ENCODE measurements at places on chromosomes 13 and 19.

GRCh38 chr13:92717857-92718256, 508.8 kb upstream of the GPC6 start:
- no peak for DNase-seq

DNA sequence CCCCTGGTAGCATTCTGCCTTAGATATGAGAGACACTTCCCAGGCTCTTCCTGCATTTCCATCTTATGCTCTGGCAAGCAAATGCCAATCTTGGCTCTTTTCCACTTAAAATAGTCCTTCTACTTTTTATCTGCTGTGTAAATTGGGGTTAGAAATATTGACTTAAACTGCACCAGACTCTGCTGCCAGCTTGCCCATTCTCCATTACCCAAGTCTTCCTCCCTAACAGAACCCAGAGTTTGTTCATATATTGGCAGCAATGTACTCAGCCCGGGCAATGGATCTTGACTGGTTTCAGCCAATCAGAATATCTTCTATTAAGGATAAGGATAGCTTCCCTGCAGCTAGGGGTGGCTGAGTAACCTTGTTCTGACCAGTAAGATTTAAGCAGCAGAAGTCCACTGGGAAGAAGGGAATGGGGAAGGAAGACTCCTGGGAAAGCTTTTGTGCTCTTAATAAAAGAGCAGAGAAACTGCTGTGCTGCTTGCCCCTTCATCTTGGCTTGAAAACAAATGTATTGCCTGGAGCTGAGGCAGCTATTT, 177.1 kb downstream of the KCNRG start:
- no peak for DNase-seq

- DNase-seq, result no peak
Observed at GRCh38 chr19:14237014-14237941, 31.3 kb upstream of the ADGRL1 start.

- no peak for DNase-seq
Observed at GRCh38 chr13:51058461-51059167, 52.5 kb downstream of the C13orf42 start.

GRCh38 chr19:31723101-31723500, 373.9 kb upstream of the TSHZ3 start:
- no peak for DNase-seq

Measured in cerebellum (tissue), 4 donors.